KBM-7 (cell line): ENCODE measurements at places on chromosomes 6 and 20.
A peak's percentile ranks its signal among the peaks of the same experiment; 100 is the strongest.

DNA sequence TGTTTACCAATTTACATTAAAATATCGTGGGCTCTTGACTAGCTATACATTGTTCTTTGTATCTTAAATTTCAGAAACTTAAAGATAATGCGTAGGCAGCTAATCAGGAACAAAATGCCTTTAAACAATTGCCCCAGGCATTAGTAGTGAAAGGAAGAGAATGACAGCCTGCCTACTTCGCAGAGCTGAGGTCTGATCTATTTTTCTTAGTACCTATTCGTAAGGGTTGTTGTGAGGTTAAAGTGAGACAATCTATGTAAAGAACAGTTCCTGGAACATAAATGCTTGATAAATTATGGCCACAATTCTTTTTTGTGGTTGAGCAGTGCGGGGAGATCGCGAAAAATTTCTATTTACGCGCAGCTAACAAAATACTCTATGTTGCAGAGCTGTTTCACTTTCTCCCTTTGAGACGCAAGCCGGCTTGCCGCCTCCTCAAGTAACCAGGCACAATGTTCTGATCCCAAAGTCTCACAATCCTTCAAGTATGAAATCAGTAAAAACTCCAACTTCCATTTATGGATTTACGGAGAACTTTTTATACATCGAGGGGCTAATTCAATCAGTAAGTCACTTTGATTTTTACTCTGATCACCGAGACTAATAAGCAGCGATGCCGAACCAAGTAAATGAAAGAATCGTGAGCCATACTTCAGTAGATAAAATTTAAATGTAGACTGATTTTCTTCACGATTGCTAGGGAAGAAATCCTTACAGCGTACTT lies 878 bp upstream of the PNRC1 start:
- DNase-seq, result peak; percentile 73

- DNase-seq, result no peak
Measured at GRCh38 chr6:44599672-44600071, 212.2 kb downstream of the CDC5L start.

GRCh38 chr20:5078399-5078958 lies 41.3 kb downstream of the PCNA start:
- DNase-seq, result peak; percentile 92

DNA sequence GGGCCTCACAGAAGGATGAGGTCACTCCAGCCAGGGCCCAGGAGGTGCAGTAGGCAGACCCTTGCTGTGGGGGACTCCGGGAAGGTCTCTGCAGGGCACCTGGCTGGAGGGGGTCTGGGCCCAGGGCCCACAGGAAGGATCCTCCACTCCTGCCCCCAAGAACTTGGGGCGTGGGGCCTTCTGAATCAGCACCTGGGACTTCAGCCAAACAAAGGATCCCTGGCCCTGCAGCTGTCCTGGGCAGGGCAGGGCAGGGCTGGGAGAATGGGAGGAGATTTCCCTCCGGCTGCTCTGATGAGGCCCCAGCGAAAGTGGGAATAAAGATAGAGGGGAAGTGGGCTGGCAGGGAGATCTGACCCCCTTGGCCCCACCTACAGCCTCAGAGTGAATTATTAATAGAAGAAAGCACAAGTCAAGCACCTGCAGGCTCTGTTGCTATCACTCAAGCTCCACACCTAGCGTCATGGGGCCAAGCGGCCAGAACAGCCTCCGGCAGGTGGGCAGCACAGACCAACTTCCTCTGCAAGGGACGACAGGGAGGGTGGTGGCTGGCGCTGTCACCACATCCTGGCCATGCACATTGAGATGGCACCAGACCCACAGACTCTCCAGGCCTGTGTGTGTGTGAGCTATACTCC lies 61.6 kb upstream of the MRPS10 start:
- DNase-seq, result no peak

DNA sequence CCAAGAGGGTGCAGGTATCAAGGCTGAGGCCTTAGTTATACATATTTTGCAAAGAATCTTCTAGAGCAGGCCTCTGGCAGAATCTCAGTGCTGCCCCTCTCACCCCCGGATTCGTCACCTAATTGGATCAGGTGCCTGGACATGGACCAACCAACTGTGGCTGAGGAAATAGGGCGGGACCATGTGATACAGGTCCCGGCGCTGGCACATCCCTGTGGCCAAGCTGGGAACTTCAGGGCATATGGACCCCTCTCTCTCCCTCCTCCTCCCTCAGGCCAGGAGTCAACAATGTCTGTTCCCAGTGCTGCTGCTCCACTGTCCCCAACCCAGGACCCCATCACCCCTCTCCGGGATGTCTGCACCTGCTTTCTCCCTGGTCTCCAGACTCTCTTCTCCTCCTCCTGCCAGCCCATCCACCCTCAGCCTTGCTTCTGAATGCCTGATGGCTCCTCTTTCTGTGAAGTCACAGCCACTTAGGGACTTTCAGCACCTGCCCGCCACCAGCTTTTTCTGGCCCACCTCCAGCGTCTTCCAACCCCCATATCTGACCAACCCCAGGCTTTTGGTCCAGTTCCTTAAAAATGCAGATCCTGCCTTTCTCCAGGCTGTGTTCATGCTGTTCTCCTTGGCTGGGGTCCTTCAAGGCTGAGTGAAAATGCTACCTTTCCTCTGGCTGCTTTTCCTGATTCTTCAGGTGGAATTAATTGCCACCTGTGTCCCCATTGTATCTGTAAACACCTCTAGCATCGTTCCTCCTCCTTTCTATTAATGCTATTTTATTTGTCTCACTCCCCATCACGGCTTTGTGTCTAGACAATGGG lies 19.0 kb upstream of the MLN start:
- peak; percentile 48 for DNase-seq

DNA sequence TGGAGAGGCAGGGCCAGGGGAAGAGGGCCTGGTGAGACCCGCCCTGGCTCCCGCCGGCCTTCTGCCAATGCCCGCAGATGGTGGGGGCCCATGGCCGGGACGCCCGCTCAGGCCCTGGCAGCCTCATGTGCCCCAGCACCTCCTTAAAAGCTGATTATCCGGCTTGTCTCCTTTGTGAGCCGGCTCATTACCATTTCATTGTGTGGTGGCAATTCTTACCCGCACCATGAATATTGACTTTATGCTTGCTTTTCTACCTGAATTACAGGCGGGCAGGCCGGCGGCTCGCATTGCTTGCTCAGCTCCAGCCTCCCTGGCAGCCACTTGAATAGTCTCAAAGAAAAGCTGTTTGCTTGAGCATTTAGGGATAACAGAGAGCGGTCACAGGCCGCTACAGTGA lies 120.0 kb upstream of the JAG1 start:
- DNase-seq, result no peak

- DNase-seq, result no peak
Measured at GRCh38 chr6:71383476-71383875, 94.9 kb downstream of the OGFRL1 start.

- DNase-seq, result peak; percentile 42
Measured at GRCh38 chr6:116444092-116444491, 17.1 kb upstream of the CALHM6 start.

GRCh38 chr20:44217342-44218092 lies 6.9 kb upstream of the OSER1 start:
- DNase-seq, result peak; percentile 78

GRCh38 chr20:14566505-14566904 lies 229.1 kb upstream of the FLRT3 start:
- DNase-seq, result no peak

GRCh38 chr6:114159727-114160126 lies 183.1 kb downstream of the HS3ST5 start:
- DNase-seq, result no peak

DNA sequence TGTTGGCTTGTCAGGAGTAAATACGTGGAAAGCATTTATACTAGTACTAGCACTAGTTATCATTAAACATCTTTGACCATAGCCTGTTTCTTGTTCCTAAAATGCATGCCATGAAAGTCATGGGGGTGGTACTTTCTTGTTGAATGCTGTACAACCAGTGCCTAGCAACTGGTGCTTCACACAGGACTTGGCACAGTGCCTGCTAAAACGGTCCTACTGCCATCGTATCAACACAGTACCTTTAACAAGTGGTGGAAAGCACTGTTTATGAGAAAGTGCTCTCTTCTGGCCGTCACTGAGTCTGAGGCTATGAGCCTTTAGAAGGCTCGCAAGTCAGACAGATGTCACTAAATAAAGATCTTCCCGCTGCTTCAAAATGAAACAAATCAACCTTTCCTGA lies 21.6 kb downstream of the ZNFX1 start:
- DNase-seq, result no peak

- peak; percentile 84 for DNase-seq
Measured at GRCh38 chr20:62926229-62927127, at the start of gene DIDO1. Gene DIDO1, minus strand, starts transcription at chr20:62926505.

- DNase-seq, result no peak
Measured at GRCh38 chr6:163288066-163288465, 126.5 kb upstream of the QKI start.

- DNase-seq, result peak; percentile 33
Measured at GRCh38 chr6:104969785-104970581, 13.1 kb downstream of the LIN28B start.

GRCh38 chr20:37627767-37628130 lies 66.1 kb upstream of the CTNNBL1 start:
- DNase-seq, result no peak

DNA sequence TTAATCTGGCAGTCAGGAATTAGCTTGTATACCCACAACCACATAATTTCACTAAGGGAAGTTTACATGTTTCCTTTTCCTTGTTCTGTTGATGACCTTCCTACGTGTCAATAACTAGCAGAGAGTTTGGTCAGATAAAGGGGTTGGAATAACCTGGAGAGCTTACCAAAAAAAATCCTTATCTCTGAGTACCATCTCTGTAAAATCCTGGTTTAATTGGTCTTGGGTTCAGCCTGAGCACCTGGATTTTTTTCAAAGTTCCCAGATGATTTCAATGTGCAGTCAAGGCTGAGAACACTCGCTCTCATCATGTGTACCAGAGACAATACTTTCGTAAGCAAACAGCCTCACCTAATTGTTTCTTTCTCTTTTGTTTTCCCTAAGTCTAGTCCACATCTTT lies 483.8 kb upstream of the FLRT3 start:
- DNase-seq, result no peak

GRCh38 chr6:139181236-139181635 lies 46.4 kb downstream of the HECA start:
- no peak for DNase-seq

GRCh38 chr20:4064144-4064909 lies 49.0 kb upstream of the RNF24 start:
- DNase-seq, result peak; percentile 89

DNA sequence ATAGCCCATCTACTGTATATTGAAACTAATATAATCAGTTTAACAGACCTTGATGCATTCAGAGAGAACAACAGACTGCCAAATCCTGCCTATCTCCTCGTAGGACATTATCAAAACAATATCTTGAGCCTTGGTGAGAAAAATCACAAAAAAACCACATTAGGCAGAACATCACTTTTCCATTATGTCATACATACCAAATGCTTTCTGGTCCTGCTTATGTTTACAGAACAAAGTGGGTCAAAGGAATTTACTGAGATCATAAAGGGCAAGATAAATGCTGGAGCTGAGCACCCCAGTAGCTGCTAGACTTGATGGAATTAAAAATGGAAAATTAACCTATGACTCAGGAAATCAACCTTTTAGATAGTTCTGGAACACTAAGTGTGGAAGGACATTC lies 195.3 kb upstream of the KCNK16 start:
- DNase-seq, result no peak

DNA sequence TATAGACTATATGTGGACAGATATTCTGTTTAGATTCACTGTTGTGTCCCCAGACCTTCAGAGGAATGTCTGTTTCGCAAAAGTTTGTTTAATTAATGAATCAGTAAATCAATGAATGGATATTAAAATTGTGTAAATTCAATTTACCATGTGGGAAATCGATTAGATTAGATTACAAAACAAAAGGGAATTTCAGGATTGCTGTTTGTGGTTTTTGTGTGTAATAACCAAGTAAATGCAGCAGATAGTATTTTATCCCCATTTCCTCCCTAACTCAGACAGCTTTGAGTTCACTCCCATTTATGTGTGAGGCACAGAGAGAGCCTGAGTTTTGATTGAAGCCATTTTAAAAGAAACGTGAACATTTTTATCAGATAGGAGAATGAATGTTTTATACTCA lies 214.8 kb downstream of the ADGB start:
- DNase-seq, result no peak

DNA sequence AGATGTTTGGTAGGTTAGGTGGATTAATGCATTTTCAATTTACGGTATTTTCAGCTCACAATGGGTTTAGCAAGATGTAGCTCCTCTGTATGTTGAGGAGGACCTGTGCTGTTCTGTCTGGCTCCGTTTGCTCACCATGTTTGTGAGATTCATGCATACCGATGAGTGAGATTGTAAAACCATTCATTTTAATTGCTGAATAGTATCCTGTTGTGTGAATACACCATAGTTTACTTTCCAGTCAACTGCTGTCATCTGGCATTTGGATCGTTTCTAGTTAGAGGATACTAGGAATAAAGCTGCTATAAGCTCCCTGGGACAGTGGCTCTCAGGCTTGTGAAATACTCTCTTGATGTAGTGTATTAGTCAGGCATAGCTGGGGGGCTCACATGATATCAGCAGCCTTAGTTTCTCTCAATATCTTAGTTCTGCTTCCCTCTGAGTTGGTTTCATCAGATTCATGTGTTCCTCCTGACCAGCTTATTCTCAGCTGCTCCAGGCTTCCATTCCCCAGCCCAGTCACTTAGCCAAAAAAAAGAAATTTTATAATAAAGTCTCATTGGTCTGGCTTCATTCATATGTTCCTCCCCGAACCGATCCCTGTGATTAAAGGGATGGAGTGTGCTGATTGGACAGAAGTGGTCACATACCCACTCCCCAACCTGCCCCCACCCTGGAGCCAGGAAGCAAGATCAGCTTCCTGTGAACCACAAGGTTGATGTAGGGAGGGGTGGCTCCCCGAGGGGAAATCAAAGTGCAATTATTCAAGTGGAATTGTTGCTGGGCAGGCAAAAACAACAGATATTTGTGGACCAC lies 10.9 kb upstream of the B4GALT5 start:
- DNase-seq, result peak; percentile 48

- no peak for DNase-seq
Measured at GRCh38 chr20:55597526-55597925, 407.8 kb downstream of the CBLN4 start.

DNA sequence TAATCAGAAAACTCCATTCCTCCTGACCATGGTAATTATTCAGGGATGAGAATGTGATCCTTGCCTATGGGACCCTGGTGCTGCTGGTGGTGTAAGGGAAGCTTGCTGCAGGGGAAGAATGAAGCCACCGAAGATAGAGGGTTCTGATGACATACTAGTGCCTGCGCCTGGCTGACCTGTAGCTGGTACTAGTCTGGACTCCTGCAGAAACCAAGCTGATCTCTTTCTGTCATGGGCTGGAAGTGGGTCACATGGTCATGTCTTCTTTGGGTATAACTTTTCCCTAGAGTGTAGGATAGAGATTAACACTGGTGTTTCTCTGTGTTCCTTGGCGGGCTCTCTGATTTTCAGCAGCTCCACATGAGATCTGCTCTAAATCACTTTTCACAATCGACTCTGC lies 8.6 kb upstream of the SLC4A11 start:
- DNase-seq, result no peak
